ENCODE measurements at places on chromosomes 12 and 14.

GRCh38 chr12:27261866-27262265 is 17.8 kb downstream of the STK38L start:
- no peak for DNase-seq

DNA sequence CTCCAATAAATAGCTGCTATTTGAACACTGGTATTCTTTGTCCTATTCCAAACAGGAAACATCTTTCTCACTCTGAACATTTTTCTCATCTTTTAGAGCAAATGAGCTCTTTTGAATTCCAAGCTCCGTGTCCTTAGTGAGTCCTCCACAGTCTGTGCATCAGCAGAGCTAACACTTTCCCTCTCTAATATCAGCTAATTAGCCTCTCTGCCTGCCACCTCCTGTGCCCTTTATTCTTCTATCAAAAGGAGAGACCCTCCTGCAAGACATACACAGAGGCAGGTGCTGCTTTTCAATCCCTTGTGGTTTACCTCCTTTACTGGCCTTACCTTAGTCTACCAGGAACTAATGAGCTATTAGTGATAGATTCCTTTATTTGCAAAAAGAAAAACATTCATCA is 178.5 kb downstream of the SLC35F4 start:
- DNase-seq = no peak

GRCh38 chr12:102430661-102431060 is 49.7 kb downstream of the IGF1 start:
- DNase-seq = no peak

- no peak for DNase-seq
These were observed 87.4 kb downstream of the TTC8 start for GRCh38 chr14:88911809-88912208.
